ENCODE measurements at places on chromosomes 13 and 19.

GRCh38 chr13:28401303-28402056, 93.4 kb downstream of the FLT1 start:
- no peak for DNase-seq

- DNase-seq, result no peak
These were observed 74.8 kb upstream of the KLHL1 start for GRCh38 chr13:70183041-70183440.

DNA sequence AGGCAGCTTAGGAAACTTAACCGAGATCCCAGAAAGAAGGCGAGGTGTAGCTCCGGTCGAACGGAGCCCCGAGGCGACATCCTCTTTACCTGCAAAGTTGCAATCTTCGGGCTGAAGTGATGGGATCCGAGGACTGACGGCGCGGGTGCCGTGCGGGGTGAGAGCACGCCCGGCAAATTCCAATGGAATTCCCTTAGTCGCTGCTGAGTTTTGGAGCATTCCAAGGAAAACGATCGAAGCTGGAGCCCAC, 141 bp downstream of the TRPC4 start:
- DNase-seq, result no peak

DNA sequence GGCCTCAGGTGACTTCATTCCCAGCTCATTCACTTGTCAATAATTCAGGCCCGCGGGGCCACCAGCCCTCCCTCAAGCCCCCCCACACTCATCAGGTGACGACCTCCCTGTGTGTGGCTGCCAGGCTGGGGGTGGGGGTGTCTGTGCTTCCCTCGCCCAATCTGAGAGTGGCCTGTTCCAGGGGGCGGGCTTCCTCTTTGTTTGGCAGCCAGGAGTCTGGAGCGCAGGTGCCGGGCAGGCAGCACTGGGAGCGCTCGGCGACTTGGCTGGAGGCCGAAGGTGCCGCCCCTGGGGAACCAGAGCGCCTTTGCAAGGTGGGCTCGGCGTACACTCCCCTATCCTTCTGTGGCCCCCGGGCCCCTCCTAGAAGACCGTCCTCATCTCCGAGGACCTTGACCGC, 5.4 kb upstream of the ZNF98 start:
- no peak for DNase-seq

- DNase-seq, result no peak
These were observed 80.2 kb downstream of the TEX26 start for GRCh38 chr13:31012655-31013024.

DNA sequence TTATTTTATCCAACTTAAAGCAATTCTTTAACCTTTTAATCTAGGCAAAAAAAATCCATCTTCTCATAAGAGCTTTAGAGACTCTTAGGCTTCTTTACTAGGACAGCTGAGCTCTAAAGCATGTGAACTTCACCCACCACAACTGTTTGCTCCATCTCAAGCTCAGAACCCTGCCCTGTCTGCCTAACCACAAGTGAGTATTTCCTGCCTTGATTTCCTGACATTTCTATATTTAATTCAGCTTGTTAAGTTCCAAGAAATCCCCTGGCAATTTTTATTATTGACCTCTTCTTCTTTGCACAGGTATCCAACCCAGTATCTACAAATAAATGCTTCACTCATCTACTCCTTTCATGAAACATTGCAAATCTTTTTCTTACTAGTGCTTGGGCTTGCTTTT, 21.1 kb upstream of the CEACAM21 start:
- no peak for DNase-seq

GRCh38 chr13:47831265-47831664, 169.8 kb downstream of the SUCLA2 start:
- DNase-seq, result no peak

- DNase-seq, result no peak
These were observed 62.6 kb upstream of the FARP1 start for GRCh38 chr13:98080280-98080679.

DNA sequence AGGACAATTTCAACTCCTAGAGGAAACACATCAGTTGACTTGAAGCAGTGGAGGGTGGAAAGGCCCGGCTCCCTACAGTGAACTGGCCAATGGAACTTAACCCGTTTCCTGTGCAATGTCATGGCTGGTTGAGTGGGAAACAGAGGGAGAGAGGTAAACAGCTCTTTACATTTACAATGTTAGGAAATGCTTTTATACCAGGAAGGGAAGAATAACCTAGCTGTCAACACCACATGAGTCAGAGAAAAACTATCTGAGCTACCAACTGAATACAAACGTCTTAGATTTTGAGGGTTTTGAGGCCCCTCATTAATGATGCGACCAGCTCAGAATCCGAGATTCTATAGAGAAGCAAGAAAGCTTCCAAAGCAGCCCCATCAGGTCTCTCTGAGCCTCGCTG, 36.7 kb downstream of the CARD8 start:
- DNase-seq, result no peak

DNA sequence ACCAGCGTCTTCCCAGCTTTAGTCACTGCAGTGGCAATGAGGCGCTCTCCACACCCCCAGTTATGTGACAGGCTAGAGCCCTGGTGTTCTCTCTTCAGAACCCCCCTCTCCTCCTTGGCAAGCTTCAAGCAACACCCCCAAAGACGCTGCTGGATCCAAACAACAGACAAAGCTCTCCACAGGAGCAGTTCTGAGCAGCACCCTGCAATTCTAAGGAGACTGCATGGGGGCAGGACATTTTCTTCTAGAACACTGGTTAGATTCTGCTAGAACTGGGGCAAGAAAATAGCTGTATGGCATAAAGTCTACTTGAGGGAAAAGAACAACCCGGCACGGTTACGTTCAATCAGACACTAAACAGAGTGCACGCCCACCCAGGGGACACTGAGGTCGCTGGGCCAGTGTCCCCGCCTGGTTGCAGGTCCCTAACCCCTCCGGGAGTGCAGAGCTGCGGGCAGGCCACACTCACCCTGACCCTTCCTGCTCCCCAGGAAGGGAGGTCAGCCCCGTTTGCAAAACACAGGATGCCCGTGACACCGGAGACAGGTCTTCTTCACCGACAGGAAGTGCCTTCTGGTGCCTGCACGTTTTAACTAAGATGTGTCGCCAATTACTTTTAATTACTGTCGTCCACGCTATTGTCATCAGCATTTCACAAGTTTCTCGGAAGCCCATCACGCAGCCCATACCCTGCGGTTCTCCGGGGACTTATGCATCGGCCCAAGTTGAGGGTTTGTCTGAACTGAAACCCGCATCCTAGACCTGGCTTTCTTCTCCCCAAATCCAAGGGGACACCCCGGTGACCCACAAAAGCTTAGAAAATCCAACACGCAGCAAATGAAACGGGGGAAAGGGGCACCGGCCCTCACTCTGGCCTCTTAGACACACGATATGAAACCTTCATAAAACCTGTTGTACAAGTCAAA, 943 bp downstream of the GJB6 start:
- no peak for DNase-seq
